T-helper 22 cell (primary cell): ENCODE measurements at places on chromosomes 6 and 20.

- no peak for DNase-seq
Observed at GRCh38 chr6:136600818-136601217, 50.6 kb upstream of the MAP7 start.

DNA sequence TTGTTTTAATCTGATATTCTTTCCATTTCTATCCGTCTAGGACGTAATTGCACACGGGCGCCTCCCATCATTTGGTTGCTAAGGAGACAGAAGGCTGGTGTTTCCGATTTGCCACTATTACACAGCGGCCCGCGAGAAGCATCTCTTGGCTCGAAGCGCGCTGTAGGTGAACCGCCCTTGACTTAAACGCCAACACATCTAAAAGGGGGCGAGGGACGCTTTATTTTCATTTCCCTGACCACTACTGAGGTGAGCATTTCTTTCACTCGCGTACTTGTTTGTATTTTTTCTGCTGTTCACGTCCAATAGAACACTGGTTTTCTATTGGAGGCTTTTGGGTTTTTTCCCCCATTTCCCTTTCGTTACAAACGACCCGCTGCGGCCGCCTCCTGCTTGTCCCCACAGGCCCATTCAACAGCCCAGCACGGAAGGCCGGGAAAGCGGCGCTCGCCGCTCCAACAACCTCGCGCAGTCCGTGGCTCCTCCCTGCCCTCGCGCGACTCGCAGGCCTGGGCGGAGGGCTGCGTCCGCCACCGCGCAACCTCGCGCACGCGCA lies 505 bp upstream of the WRNIP1 start:
- peak; percentile 58 for DNase-seq

DNA sequence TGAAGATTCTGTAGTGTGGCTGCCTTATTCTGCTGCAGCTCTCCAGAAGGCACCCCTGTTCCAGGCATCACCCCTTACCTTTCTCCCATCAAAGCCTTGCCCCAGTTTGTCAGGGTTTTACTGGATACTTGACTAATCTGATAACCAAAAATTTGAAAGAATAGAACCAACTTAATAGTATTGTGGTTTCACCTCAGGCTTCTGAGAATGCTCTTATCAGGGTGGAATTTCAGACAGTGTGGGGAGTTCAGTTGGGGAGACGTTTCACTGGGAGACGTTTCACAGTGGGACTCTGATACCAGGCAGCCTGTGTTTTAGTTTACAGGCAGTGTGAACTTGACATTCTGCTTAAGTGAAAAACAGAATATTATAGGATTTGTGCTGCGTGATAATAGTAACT lies 50.5 kb downstream of the SCAND1 start:
- DNase-seq: no peak

- no peak for DNase-seq
Observed at GRCh38 chr6:122495612-122496011, 24.0 kb upstream of the SERINC1 start.

- DNase-seq: no peak
Observed at GRCh38 chr6:75170691-75171560, 34.9 kb downstream of the COL12A1 start.

DNA sequence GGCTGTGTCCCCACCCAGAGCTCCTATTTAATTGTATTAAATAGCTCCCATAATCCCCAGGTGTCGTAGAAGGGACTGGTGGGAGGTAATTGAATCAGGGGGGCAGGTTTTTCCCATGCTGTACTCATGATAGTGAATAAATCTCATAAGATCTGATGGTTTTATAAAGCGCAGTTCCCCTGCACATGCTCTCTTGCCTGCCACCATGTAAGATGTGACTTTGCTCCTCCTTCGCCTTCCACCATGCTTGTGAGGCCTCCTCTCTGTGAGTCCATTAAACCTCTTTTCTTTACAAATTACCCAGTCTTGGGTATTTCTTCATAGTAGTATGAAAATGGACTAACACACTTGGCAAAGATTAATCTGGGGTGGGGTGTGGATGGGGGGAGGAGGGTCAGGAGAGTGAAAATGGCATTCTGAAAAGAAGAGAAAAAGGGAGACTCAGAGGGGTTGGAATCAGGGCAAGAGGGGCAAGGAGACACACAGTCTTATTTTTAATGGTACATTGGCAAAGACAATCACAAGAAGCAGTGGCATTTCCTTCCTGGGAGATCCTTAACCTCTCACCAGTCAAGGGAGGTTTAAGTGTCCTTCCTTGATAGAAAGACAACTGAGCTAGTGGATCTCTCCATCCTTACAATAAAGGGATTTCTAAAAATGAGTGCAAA lies 37.5 kb upstream of the NOX3 start:
- no peak for DNase-seq

- no peak for DNase-seq
Observed at GRCh38 chr20:1939270-1939595, 44.0 kb downstream of the SIRPA start.

- DNase-seq: no peak
Observed at GRCh38 chr6:14333556-14334305, 216.2 kb downstream of the CD83 start.

DNA sequence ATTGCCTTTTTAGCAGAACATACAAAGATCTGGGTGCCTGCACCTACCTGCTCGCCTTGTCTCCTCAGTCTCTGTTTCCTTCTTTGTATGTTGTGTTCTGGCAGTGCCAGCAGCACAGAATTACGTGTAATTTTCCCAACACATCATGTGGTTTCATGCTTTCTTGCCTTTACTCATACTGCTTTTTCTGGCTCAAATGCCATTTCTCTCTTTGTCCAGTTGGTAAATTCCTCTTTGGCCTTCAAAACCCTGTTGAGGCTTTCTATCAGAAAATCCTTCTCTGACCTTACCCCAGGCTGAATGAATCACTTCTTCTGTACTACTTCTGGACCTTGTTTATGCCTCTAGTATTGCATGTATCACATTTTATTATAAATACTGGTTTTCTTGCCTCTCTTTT lies 31.8 kb downstream of the L3MBTL3 start:
- no peak for DNase-seq

- no peak for DNase-seq
Observed at GRCh38 chr6:136439514-136440190, 110.6 kb downstream of the MAP7 start.

GRCh38 chr6:73006146-73006545 lies 219.2 kb downstream of the KHDC1L start:
- no peak for DNase-seq

- DNase-seq: no peak
Observed at GRCh38 chr6:41488433-41489119, 57.6 kb upstream of the FOXP4 start.

- no peak for DNase-seq
Observed at GRCh38 chr6:74971633-74972032, 234.2 kb downstream of the COL12A1 start.

- peak; percentile 63 for DNase-seq
Observed at GRCh38 chr6:111997078-111997852, 56.6 kb upstream of the CCN6 start.

DNA sequence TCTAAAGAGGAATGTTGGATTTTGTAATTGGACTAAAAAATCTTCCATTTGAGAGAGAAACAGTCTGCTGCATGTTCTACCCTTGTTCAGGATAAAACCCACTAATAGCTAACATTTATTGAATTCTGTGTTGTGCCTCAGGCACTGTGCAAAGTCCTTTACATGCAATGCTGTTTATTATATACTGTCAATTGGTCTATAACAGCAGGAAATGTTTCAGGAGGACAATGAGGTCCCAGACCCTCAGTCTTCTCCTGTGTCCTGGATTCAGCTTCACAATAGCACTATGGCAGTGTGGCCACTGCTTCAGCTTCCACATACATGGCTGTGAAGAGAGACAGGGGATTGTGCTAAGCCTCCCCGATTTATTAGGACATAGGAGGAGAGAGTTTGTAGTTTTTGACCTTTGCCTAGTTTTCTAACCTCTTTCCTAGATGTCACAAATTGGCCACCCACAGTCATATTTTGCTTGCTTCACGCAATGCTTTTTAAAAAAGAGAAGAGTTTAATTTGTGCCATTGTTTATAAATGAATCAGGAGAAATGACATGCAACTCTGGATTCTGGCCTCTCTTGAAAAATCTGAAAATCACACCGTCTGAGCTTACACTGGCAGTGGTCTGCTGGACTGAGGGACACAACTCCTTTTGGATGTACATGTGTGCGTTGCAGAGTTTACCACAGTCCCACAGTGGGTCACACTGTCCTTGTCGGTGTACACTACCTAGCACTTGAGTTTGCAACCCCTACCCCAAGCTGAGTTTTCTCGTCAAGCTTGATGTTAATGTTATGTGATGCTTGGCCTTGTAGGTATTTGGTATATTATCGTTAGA lies 11.3 kb downstream of the PTPN1 start:
- no peak for DNase-seq

- no peak for DNase-seq
Observed at GRCh38 chr6:38975621-38976049, 72.9 kb upstream of the GLP1R start.

- no peak for DNase-seq
Observed at GRCh38 chr6:133761706-133762105, 127.2 kb upstream of the TCF21 start.

DNA sequence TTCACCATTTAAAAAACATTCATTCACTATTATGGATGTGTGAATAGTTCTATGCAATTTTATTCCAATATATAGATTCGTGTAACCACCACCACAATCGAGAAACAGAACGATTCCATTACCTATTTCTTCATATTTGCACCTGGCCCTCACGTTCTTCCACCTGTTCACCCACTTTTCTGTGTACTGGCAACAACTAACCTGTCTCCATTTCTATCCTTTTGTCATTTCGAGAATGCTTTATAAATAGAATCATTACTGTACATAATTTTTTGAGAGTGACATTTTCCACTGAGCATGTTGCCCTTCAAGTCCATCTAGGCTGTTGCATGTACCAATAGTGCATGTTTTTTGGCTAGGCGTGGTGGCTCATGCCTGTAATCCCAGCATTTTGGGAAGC lies 23.2 kb upstream of the STX11 start:
- DNase-seq: no peak

- no peak for DNase-seq
Observed at GRCh38 chr6:156854466-156855161, 77.4 kb downstream of the ARID1B start.

GRCh38 chr20:57605045-57605444 lies 15.2 kb downstream of the ZBP1 start:
- DNase-seq: no peak

- DNase-seq: no peak
Observed at GRCh38 chr20:63698739-63699465, 2.5 kb downstream of the TNFRSF6B start.

DNA sequence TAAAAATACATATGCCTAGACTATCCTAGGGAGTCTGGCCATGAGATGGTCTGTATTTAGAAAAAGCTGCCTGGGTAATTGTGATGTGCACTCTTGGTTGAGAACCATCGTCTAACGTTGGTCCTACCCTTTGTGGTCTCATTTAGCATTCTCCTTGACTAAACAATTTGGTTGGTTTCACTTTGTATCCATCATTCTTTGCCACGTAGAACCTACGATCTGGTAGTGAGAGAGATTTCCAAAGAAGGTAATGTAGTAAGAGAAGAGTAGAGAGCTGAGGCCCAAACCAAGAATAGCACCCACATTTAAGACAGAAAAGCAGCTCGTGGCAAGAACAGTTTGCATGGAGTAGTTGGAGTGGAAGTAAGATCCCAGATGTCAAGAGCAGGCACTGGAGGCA lies 219.8 kb downstream of the TMEM200A start:
- DNase-seq: no peak

DNA sequence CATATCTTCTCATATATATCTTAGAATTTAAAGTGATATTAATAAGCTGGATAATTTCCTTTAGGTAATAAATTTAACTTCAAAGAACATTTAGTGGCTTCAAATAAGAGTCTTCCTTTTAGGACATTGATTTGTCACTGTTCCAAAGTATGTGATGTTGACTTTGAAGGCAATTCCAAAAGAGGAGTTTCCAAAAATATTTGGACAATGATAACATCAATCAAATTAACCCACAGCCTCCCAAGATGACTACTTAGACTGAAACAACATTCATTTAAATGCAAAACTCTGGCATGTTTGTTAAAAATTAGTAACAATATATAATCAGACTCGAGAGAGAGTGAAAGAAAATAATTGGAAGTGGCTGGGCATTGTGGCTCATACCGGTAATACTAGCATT lies 211.1 kb downstream of the OGFRL1 start:
- no peak for DNase-seq

GRCh38 chr6:89371849-89372505 lies 19.5 kb upstream of the UBE2J1 start:
- peak; percentile 40 for DNase-seq

GRCh38 chr6:134875367-134875766 lies 74.5 kb downstream of the ALDH8A1 start:
- DNase-seq: no peak

DNA sequence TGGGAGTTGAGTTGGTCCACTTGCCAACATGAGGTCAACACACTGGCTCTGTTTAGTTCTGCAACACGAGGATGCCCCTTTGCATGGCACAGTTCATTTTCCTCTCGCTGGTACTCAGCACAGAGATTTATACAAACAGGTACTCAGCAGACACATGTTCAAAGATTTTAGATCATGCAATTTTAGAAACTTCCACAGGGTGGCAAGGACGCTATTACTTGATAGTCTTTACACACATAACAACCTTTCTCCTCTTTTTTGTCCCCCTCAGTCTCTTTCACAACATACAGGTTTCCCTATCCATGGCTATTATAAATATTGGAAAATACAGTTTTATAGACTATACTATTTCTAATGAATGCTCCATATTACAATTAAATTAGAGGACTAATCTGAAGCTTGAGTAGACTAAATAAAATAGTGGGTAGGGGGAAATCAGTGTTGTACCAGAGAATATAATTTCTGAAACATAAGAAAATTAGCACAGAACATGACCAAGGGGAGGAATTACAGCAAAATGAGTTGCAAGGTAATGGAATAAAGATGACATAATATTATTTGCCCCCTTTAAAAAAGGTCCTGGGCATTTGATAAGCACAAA lies 331.8 kb upstream of the BTBD3 start:
- no peak for DNase-seq

DNA sequence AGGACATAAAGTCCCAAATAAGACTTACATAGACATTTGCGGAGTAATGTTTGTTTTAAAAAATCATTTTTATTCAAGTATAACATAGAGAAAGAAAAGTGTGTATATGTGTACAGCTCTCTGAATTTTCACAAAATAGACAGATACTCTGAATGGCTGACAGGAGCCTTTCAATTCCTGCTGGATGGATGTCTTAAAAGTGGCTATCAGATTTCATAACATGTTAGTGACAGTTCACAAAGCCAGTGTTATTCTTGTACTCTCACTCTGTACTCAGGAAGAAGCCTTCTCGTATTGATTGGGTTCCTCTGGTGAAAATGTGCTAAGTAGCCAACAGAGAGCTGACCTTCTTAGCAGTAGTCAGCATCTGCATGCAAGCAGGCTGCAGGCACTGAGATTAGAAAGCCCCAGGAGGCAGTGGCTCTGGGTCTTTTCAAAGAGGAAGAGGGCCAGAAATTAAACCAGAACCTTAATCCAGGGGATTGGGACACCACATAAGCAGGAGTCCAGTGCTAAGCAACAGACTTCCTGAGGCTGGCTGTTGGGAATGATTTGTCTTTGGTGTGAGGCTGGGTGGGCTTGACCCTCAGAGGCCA lies 19.7 kb downstream of the SLC17A4 start:
- no peak for DNase-seq

GRCh38 chr20:51412333-51412871 lies 130.1 kb downstream of the NFATC2 start:
- DNase-seq: no peak
